HT-29 (cell line): ENCODE measurements at places on chromosomes 13 and 19.

DNA sequence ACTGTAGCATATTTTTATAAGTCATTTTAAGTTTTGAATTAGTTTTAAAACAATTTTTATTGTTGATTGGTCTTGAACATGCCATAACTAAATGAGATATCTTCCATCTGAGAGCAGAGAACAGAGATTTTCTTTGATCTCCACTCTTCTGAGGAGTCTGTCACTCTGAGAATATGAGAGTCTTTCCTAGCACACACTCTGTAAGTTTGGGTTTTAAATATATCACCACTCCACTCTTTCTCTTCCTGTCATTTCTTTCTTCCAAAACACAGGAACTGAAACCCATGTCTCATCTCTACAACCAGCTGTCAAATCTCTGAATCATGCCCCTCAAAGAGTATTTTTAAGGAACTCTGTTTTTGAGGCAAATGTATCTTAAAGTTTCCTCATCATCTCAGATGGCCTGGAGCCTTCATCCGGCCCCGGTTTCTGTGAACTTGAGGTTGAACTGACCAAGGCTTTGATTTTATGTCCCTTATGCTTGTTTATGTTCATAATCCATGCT lies 698.2 kb upstream of the SGCG start:
- no peak for DNase-seq

- DNase-seq = peak; percentile 8
Measured at GRCh38 chr13:79647533-79647932, 166.6 kb downstream of the NDFIP2 start.

DNA sequence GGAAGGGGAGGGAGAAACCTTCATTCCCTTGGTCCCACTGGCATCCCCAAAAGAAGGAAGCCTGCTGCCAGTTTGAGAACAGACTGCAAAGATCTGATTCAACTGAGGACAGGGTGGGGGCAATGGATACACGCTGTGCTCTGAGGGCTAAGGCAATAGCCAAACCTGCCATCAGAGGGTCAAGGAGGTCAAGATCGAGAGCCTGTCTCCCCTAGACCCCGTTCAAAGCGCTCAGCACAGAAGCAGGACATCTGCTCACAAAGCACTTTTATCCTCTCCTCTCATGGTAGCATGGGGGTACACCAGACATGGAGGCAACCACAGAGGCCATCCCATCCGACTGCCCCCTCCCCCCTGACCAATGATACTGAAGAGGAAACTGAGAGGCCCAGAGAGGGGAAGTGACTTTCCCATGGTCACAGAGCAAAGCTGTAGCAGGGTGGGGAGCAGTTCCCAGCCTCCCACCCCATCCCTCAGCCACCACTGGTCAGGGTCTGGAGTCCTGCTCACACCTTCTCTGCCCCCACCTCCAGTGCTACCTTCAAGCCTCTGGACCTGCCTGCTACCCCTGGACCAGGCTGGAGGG lies 11.1 kb downstream of the POU2F2 start:
- no peak for DNase-seq

GRCh38 chr13:105491345-105491744 lies 1044.1 kb downstream of the EFNB2 start:
- no peak for DNase-seq
